ENCODE measurements at places on chromosomes 1 and 21. TPM values are rescaled to one million over a fixed set of nuclear protein-coding genes. Genes with fewer than 3 reads are reported as not detected.
A peak's percentile ranks its signal among the peaks of the same experiment; 100 is the strongest.

DNA sequence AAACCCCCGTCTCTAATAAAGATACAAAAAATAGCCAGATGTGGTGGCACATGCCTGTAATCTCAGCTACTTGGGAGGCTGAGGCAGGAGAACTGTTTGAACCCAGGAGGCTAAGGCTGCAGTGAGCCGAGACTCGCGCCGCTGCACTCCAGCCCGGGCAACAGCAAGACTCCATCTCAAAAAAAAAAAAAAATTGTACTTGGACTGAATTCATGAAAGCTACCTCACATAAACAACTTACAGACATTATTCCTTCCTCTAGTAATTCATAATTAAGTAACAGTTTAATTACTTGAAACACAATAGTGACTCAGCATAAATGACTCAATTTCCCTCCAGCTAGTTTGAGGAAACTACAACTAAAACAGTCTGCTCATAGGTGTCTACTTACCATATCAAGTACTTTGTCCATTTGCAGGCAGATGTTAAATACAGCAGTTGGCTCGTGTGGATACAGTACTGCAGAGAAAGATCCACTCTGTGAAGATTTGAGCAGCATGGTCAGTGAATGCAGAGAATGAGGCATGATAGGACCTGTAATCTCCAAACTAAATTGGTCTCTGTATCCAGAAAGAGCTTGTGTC, 9.4 kb downstream of the DONSON start:
- H3K4me1 ChIP-seq, result no peaks in the 10 kb centered on the region
- peaks cover 3% of the 10 kb centered on the region for H3K36me3 ChIP-seq
- H3K27me3 ChIP-seq, result no peaks in the 10 kb centered on the region
- no peak for DNase-seq
- H3K4me3 ChIP-seq, result no peak overlapping the region
- H3K27ac ChIP-seq, result no peak overlapping the region

DNA sequence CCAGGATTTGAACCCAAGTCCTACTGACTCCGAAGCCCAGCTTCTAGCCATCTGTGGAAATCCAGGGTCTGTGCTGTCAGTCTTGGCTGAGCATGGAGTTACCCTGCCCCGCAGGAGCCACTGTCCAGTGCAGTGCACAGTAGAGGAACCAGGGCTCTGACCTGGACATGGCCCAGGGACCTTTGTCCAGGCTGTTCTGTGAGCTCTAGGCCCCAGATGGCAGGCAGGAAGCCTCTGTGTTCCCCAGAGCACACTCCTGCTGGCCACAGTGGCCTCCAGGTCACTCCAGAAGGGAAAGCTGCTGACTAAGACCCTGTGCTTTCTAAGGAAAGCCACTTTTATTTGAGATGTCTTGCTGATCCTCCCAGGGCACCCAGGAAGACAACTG, 13.8 kb downstream of the S100A7A start:
- H3K27me3 ChIP-seq, result no peaks in the 10 kb centered on the region
- H3K4me1 ChIP-seq, result no peaks in the 10 kb centered on the region
- H3K27ac ChIP-seq, result no peak overlapping the region
- no peaks in the 10 kb centered on the region for H3K36me3 ChIP-seq
- no peak for DNase-seq

DNA sequence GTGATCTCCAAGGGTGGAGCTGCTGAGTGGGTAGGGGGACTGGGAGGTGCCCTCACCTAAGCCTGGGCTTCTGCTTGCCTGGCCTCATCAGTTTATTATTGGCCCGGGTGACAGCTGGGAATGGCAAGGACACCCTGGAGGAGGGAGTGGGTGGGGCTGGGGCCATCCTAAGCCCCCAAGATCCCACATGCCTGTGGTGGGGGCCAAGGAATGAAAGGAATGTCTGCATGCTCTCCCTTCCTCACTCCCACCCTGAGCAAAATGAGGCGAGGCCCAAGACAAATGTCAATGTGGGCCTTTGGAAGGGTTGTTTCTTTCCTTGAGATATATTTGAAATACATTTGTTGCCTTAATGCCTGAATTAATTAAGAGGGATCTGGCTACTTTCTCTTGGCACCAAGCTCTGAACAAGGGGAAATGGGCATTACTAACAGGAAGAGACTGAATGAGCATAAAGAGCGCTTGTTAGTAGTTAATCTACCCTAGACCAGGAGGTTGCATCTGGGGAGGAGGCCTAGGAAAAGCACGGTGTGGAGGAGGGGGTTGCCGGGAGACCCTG, 19.7 kb upstream of the CHI3L1 start:
- no peak for DNase-seq
- H3K36me3 ChIP-seq, result no peaks in the 10 kb centered on the region
- no peak overlapping the region for H3K4me3 ChIP-seq
- no peaks in the 10 kb centered on the region for H3K27me3 ChIP-seq

DNA sequence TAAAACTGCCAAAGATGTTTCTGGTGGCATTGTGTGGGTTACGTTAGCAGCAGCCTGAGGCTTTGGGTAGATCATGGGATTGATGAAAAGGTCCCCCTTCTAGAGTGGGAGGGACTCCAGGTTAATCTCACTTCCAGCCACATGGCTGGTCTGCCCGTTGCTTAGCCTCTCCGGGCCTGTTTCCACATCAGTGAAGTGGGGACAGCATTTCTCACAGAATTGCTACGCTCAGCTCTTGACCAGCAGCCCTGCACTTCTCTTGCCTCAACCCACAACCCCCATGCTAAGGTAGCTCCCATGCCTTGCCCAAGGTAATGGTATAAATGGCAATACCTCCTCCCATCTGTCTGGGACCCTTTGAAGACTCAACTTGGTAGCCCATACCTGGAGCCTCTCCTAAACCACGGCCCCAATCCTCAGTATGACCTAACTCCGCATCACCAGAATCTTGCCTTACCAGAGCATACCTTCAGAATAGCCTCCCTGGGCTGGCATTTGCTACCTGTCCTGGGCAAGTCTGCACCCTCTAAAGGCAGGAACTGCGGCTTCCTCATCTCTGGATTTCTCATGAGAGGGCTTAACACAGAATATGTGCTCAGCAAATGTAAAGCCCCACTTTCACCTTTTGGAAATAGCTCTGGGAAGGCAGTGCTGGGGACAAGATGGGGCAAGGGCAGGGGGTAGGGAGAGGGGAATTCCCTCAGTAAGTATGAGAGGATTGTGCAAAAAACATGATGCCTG, 10.9 kb upstream of the GUCA2A start:
- H3K27ac ChIP-seq, result no peak overlapping the region
- no peaks in the 10 kb centered on the region for H3K36me3 ChIP-seq
- H3K4me3 ChIP-seq, result no peak overlapping the region

- no peak overlapping the region for H3K4me3 ChIP-seq
- H3K27me3 ChIP-seq, result no peaks in the 10 kb centered on the region
- H3K4me1 ChIP-seq, result no peaks in the 10 kb centered on the region
- H3K27ac ChIP-seq, result peak overlapping the region; percentile 98
- DNase-seq, result peak; percentile 89
Measured at GRCh38 chr1:9413877-9414213, 121.2 kb downstream of the SPSB1 start.

- no peak overlapping the region for H3K4me3 ChIP-seq
- H3K27me3 ChIP-seq, result no peaks in the 10 kb centered on the region
- no peak for DNase-seq
- no peaks in the 10 kb centered on the region for H3K4me1 ChIP-seq
- H3K27ac ChIP-seq, result no peak overlapping the region
- H3K36me3 ChIP-seq, result no peaks in the 10 kb centered on the region
Measured at GRCh38 chr1:85128316-85128715, 72.5 kb downstream of the SYDE2 start.

- no peaks in the 10 kb centered on the region for H3K27me3 ChIP-seq
- peak; percentile 77 for DNase-seq
- no peaks in the 10 kb centered on the region for H3K36me3 ChIP-seq
- peaks cover 4% of the 10 kb centered on the region for H3K4me1 ChIP-seq
Measured at GRCh38 chr1:40799351-40799867, 15.8 kb downstream of the KCNQ4 start.

GRCh38 chr1:202315576-202316168, 26.1 kb downstream of the UBE2T start:
- H3K27ac ChIP-seq, result no peak overlapping the region
- peak; percentile 90 for DNase-seq
- H3K4me3 ChIP-seq, result no peak overlapping the region
- H3K27me3 ChIP-seq, result no peaks in the 10 kb centered on the region
- H3K36me3 ChIP-seq, result no peaks in the 10 kb centered on the region

DNA sequence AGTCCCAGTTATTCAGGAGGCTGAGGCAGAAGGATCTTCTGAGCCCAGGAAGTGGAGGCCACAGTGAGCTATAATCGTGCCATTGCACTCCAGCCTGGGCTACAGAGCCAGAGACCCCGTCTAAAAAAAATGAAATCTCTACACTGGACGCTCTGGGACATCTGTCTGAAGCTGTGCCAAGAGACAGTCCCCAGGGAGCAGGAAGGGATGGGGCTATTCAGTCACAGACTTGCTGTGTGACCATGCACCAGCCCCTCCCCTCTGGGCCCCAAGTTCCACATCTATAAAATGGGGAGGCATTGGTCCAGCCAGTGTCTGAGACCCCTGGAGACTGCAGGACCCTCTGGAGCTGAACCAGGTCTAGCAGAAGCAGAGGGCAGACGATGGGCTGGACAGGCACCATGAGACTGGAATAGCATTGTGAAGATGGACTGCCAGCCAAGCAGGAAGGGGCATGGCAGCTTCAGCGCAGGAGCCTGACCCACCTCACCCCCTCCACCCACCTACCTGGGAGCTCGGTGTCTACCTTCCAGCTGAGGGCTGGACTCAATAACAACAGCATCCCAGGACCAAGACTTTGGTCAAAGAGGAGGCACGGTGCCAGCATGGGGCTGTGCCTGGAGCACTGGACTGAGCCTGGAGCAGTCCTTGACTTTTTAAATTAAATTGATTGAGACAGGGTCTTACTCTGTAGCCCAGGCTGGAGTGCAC, 1.4 kb downstream of the TMEM54 start:
- DNase-seq, result peak; percentile 37
- H3K27me3 ChIP-seq, result no peaks in the 10 kb centered on the region
- H3K4me3 ChIP-seq, result no peak overlapping the region
- H3K27ac ChIP-seq, result no peak overlapping the region
- no peaks in the 10 kb centered on the region for H3K36me3 ChIP-seq

DNA sequence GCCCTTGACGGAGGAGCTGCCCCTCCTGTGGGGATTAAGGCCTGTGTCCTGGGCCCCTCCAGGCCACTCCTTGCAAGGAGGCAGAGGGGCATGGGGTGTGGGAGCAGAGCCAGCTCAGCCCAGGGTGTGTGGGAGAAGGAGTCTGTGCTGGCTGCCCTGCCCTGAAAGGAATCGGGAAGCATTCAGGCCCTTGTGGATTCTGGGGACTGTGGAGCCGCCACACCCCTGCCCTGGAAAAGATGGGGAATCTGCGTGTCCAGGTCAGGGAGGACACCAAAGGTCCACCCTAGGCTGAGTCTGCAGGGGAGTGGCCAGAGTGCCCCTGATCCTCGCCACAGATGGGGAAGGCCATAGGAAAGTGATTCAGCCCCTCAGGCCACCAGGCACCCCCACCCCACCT, 16.5 kb upstream of the PRDM16 start:
- H3K36me3 ChIP-seq, result no peaks in the 10 kb centered on the region
- H3K4me1 ChIP-seq, result no peaks in the 10 kb centered on the region
- DNase-seq, result no peak

GRCh38 chr21:34800797-34801518, 132.2 kb downstream of the CLIC6 start:
- no peak overlapping the region for H3K4me3 ChIP-seq
- H3K4me1 ChIP-seq, result no peaks in the 10 kb centered on the region
- no peaks in the 10 kb centered on the region for H3K36me3 ChIP-seq
- DNase-seq, result no peak

DNA sequence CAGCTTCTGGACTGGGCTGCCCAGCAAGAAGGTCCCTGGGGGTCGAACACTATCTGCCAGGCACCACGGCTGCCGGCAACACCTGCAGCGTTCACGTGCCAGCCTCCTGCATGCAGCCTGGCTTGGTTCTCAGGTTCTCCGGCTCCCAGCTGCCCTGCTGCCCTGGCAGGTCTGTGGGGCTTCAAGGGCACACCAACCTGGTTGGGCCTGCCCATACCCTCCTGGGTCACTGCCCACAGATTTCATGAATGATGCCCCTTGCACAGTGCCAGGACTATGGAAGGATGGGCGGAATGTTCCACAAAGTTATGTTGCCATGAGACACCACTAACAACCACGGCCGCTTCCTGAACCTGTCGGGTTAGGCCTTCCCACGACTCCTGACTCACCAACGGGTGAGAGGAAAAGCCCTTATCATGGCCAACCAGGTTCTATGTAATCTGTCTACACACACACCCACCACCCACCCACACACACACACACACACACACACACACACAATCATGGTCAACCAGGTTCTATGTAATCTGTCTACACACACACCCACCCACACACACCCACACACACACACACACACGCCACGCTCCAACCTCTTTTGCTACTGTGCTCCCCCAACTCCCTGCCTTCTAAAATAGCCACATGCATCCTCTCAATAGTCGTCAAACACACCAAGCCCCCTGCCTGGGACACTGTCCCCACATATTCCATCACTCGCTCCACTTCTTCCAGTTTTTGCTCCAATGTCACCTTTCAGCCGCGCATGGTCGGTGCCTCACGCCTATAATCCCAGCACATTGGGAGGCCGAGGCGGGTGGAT, 32.2 kb downstream of the HSPG2 start:
- DNase-seq, result peak; percentile 84
- peaks cover 9% of the 10 kb centered on the region for H3K4me1 ChIP-seq
- H3K4me3 ChIP-seq, result no peak overlapping the region
- H3K27ac ChIP-seq, result peak overlapping the region; percentile 1
- no peaks in the 10 kb centered on the region for H3K36me3 ChIP-seq
- no peaks in the 10 kb centered on the region for H3K27me3 ChIP-seq

DNA sequence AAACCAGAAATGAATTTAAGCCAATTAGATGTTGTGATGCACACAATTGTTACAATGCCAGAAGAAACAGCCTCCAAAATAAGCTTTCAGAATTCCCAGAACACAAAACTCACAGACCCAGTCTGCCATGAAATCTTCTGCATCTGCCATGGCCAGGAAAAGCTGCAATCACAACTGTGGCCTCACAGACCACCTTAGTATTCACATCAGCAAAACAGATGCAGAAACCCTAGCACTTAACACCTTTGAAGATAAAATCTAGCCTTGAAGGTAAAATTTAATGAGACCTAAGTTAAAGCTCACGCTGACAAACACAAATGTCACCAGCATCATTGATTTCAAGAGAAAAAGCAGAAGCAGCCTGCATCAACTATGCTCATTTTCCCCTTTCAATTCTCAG, 566.8 kb upstream of the TMPRSS15 start:
- no peak overlapping the region for H3K27ac ChIP-seq
- H3K4me1 ChIP-seq, result no peaks in the 10 kb centered on the region
- no peak for DNase-seq
- H3K27me3 ChIP-seq, result no peaks in the 10 kb centered on the region
- H3K36me3 ChIP-seq, result no peaks in the 10 kb centered on the region

DNA sequence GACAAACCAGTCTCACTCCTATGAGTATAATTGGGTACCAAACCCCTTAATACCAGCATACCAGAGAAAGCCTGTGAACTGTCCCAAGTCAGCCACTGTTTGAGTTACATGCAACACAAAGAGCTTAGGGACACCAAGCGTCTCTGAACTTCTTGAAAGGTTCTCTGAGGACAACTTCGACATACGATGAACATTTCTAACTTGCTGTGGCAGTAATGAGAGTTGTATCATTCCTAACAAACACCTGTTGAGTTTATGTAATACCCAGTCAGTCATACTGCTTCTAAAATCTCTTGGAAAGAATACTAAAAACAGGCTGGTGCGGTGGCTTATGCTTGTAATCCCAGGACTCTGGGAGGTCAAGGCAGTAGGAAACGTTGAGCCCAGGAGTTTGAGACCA, 18.4 kb downstream of the CCT8 start:
- no peak for DNase-seq
- H3K27me3 ChIP-seq, result no peaks in the 10 kb centered on the region
- peaks cover 3% of the 10 kb centered on the region for H3K4me1 ChIP-seq
- no peak overlapping the region for H3K27ac ChIP-seq
- peaks cover 6% of the 10 kb centered on the region for H3K36me3 ChIP-seq

CASZ1 gene
- polyA plus RNA-seq, result 3.4 TPM

SH3BGR gene
- 72.2 TPM for polyA plus RNA-seq

UBASH3A gene
- not detected for polyA plus RNA-seq

NES gene
- polyA plus RNA-seq, result 5.5 TPM

TSTD1 gene
- 31.9 TPM for polyA plus RNA-seq
